ENCODE measurements at places on chromosomes 11 and 22.

DNA sequence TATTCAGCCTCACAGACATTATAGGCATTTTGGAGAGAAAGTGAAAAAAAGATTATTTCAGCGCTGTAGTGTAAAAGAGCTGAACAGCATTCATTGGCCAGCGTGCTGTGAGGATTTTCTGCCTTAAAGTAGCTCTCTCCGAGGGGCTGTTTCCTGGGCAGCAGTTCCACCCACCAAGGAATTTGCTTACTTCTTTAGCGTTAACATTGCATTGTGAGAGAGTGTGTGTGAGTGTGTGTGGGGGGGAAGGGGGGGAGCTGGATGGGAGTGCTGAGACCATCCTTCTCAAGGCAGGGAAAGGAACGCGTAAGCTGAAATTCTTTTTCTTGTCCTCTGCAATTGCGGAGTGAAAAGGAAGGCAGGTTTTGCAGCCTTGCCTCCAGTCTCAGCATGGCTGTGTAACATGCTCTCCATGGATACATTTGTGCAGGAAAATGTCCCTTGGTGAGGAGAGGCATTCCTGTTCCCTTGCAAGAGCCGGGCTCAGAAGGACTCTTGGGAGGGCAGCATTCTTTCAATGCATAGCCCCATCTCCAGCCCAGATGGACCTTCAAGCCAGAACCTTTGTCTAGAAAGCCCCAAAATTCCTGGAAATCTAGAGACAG is 159.9 kb upstream of the NAV2 start:
- DNase-seq: no peak

GRCh38 chr11:64894070-64894811 is 15.8 kb upstream of the EHD1 start:
- DNase-seq: peak; percentile 52

DNA sequence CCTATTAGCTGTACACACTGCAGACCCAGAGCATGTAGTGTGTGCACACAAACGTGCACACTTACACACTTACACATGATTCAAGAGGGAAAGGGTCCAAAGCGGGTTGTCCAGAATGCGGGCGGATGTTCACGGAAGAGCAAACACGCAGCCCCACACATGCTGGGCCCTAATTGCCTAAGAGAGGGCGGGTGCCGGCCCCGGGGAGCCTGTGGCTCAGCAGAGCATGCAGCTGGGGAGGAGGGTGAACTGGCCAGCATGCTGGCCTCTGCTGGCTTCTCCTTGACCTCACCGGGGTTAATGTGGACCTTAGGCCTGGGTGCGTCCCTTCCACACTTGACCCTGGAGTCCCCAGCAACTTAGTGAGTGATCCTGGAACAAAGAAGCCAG is 816.3 kb downstream of the BRD1 start:
- DNase-seq: no peak

- DNase-seq: no peak
These were observed 5.7 kb downstream of the TRPT1 start for GRCh38 chr11:64220271-64220670.

DNA sequence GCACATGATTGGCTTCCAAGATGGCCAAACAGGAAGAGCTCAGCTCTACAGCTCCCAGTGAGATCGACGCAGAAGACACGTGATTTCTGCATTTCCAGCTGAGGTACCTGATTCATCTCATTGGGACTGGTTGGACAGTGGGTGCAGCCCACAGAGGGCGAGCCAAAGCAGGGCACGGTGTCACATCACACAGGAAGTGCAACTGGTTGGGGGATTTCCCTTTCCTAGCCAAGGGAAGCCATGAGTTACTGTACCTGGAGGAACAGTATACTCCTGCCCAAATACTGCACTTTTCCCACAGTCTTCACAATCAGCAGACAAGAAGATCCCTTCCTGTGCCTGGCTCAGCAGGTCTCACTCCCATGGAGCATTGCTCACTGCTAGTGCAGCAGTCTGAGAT is 131.2 kb downstream of the DLG2 start:
- no peak for DNase-seq

GRCh38 chr11:28874706-28875105 is 766.5 kb downstream of the METTL15 start:
- peak; percentile 47 for DNase-seq

DNA sequence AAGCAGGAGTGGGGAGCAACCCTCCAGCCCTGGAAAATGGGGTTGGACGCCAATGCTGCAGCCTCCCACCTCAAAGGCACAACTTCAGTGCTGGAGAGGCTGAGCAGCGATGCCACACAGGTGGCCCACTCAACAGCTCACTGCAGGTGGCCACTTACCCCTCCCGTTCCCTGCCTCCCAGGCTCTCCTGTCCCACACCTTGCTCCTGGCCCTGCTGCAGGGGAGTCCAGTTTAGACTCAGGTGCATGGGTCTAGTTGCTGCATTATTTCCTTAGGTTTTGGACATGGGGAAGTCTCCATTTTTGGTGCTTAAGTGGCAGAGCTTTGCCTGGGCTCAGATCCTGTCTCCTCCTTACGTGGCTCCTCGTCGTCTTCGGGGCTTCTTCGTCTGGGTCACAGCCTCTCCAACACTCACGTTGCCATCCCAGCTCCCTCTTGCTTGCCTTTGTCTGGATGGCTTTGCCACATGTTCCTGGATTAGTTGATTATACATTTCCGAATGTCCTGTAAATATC is 898.3 kb downstream of the BRD1 start:
- DNase-seq: no peak

DNA sequence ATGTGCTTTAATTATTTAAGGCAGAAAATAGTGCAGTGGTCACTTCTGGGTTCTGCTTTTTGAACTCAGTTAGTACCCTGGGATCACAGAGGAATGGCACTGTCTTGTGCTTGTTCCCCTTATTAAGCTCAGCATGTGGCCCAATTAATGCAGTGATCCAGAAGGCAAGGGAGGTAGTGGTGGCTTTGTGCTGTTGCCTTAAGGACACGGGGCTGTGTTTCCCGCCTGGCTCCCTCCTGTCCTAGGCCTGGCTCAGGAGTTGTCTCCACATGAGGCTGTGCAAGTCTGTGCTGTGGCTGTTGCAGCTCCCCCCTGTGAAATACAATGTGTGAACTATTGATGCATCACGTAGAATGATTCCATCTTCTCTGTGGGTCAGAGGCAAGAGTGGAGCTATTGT is 49.2 kb upstream of the CABP7 start:
- DNase-seq: no peak

GRCh38 chr11:118079491-118079890 is 2.6 kb downstream of the TMPRSS4 start:
- no peak for DNase-seq

DNA sequence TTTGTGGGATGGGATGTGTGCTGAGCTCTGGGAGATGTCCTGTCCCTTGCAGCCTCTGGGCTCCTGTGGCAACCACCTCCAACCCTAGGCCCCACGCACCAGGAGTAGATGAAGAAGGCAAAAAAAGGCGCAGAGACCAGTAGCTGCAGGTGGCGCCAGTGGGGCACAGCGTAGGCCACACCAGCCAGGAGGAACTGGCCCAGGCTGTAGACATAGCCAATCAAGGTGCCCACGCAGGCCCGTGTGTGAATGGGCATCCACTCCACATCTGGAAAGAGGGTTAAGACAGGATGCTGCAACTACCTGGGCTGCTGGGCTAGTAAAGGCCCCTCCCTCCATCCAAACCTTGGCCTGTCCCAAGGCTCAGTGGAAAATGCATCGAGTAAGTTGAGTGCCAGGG is 3.0 kb downstream of the SLC22A6 start:
- DNase-seq: no peak

- DNase-seq: peak; percentile 87
These were observed 260.4 kb upstream of the ARHGAP20 start for GRCh38 chr11:110972640-110973039.

DNA sequence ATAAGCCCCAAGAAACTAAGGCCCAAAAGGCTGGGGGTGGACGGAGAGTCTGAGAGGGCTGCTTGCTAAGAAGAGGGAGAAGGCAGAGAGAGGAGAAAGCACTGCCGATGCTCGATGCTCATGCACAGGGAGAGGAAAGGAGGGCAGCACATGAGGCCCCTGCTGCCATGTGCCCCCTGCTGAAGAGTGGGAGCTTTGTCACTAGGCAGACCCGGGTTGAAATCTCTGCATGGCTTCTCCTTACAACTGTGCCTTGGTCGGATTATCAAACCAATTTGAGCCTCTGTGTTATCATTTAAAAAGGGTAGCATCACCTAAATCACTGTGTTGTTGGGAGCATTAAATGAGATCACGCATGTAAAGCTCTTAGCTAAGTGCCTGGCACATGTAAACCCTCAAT is 330.5 kb downstream of the NXPE2 start:
- DNase-seq: no peak

DNA sequence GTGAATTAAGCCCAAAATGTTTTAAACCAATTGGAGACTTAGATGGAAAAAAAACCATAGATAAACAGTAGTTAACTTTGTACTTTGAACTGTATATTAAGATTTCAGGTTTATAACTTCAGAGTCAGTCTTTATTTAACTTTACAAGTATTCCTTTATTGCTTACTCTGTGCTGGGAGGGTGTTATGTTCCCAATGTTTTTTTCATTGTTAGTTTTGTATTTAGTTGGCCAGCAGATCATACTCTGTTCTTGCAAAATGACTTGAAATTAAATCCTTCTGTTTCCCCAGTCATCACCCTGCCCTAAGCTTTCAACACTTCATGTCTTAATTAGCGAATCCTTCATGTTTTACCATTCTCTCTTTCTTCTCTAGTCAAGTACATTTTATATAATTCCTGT is 25.3 kb downstream of the SIK2 start:
- DNase-seq: no peak
